ENCODE measurements at places on chromosomes 4 and X.

DNA sequence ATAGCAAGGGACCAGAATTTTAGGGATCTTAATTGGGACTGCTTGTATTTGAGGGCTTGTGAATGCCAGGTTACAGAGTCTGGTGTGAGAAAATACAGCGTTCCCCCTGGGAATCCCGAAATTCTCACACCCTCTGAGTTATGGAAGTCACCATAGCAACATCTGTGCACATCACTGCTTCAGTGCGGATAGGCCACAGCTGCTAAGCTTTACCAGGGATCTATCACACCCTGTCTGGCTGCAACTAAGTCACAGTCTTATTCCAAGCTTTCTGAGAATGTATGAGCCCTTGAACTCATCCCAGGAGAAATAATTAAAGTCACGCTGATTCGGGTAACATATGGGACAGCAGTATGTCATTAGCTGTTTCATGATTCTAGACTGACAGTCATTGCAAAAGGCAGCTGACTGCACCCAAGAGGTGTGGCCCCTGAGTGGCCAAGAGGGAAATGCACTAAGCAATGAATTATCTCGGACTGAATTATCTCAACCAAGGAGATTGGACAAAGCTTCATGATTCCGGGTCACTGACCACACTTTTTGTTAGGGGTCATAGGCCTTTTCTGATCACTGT lies 46.7 kb upstream of the BTC start:
- DNase-seq: no peak

- no peak for DNase-seq
Measured at GRCh38 chrX:139581068-139581467, 50.5 kb downstream of the F9 start.

DNA sequence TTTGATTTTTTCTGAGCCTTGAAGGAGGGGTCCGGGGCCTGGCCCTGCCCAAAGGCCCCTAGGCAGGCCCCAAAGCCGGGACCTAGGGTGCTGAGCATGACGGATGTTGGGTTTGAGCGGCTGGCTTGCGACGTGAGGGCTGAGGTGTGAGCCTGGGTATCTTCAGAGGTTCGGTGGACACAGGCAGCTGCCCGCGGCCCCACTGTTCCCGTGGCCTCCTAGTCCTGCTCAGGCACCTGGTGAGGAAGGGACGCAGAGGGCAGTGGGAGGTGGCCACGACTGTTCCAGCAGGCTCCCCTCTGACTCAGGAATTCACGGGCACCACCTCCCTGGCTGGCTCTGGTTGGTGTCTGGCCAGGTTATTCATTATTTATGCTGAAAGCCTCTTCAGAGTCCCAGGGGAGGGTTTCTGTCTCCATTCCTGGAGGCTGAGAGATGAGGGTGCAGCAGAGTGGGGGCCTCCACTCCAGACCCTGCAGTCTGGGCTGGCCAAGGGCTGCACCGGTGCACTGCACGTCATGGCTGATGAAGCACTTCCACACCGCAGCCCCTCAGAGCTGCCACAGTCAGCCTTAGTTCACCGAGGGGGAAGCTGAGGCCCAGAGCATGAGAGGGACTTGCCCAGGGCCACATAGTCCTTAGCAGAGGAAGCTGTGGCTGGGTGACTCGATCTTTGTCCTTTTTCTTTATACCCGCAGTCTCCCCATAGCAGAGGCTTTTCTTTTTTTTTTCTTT lies 2.2 kb downstream of the MSANTD1 start:
- DNase-seq: no peak

GRCh38 chrX:7801711-7802110 lies 41.3 kb upstream of the VCX start:
- no peak for DNase-seq

- DNase-seq: no peak
Measured at GRCh38 chr4:87188932-87189331, 31.5 kb downstream of the KLHL8 start.

DNA sequence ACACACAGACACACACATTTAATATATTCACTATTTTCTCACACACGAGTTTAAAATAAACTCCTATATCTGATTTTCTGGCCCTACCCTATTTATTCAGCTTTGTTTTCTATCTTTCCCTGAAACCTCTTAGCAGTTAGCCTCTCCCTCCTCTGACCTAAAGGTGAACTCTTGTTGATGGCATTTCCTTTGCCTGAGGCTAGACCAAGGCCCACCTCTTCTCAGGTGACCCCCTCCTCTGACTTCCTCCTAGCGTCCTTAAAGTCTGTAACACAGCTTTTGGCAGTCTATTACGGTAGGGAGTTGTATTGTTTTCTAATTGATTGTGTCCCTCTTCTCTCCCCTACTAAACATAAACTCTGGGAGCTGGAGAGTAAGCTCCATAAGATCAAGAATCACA lies 1.7 kb upstream of the SRPX2 start:
- no peak for DNase-seq

GRCh38 chr4:19438233-19438632 lies 813.5 kb upstream of the SLIT2 start:
- DNase-seq: no peak

- no peak for DNase-seq
Measured at GRCh38 chr4:44679060-44679459, 840 bp downstream of the GUF1 start.

DNA sequence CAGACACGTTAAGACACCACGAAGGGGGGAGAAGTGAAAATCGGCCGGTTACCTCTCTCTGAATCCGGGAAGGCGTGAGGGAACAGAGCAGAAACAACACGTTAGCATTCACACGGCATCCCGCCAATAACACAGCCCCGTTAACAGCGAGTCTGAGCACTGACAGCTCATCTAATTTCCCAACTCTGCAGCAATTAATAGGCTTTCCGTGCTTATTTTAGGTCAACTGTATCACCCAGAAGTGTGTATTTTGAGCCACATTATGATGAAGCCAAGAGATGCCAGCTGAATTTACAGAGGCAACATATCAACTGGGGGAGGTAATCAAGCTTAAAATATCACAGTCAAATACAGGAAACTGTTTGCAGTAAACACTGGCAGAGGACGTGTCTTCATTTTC lies 92.6 kb downstream of the NSUN7 start:
- no peak for DNase-seq

DNA sequence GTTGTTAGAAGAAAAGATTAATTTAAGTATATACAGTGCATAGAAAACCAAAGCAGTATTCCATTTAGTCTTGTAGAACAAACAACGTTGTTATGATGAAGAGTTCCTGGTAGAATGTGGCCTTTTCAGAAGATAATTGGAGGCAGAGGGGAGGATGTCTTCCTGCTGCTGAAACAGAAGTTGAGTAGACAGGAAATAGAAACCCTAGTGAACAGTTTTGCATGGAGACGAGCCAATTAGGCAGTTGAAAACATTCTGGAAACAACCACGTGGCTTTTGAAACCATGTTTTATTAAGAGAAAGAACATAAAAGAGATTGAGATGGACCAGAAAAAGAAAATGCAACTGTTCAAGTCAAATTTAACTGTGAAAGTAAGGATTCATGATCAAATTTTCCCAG lies 325.2 kb downstream of the CAMK2D start:
- DNase-seq: no peak

DNA sequence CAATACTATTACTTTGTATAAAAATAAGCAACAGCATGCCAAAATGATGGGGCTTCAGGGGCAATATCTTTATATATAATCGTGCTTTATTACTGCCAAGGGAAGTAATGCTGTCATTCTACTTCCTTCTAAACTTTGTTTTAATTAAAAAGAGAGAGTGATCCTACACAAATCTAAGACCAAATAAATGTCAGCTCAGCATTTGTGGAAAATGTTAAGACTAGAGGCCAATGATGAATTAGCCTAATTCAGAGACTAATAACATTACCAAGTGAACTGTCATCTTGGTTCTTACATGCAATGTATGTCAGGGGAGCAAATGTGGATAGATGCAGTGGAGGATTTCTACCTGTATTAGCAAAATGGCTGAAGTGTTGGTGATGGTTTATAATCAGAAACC lies 166.4 kb upstream of the PTCHD1 start:
- no peak for DNase-seq

DNA sequence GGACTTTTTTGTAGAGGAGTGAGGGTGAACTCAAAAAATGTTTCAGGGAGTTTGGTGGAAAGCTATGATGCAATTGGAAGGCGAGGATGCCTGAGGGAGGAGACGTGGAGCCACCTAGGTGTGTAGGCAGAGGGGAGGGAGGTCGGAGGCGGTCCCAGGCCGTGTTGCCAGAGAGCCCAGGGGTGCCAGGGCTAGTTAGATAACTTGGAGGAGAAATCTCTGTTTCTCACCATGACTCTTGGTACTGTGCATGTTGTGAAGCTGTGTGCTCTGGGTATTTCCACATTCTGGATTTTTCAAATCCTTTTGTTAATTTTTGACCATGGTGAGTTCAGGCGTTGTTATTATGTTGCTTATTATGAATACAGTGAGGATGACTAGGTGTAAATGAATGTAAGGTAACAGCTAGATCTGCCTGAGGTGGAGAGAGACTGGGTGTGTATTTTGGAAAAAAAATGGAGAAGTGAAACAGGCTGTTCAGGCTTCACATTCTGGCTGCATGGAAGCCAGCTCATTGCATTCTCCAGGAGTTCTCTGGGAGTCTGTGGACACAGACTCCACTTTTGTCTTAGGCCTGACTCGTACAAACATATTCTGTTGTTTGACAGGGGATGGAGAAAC lies 4.5 kb downstream of the RAB9A start:
- no peak for DNase-seq

GRCh38 chr4:18531731-18532130 lies 510.2 kb upstream of the LCORL start:
- no peak for DNase-seq

- DNase-seq: no peak
Measured at GRCh38 chr4:114768501-114768900, 169.9 kb downstream of the UGT8 start.

GRCh38 chr4:153023692-153024394 lies 87.7 kb downstream of the FHDC1 start:
- DNase-seq: no peak

DNA sequence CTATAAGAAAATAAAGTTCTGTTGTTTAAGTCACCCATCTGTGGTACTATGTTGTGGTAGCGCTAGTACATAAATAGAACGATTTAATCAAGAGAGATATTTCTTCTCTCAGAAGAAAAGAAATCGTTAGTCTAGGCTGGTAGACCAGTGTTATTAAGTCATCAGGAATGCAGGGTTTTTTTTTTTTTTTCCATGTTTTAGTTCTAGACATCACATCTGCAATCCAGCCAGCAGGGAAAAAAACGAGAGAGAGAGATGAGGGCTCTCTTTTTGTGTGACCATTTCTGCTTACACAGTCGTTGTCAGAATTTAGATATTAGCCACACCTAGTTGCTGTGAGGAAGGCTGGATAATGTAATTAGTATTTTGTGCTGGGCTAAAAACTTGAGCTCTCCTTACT lies 417.4 kb downstream of the TMA16 start:
- DNase-seq: no peak

DNA sequence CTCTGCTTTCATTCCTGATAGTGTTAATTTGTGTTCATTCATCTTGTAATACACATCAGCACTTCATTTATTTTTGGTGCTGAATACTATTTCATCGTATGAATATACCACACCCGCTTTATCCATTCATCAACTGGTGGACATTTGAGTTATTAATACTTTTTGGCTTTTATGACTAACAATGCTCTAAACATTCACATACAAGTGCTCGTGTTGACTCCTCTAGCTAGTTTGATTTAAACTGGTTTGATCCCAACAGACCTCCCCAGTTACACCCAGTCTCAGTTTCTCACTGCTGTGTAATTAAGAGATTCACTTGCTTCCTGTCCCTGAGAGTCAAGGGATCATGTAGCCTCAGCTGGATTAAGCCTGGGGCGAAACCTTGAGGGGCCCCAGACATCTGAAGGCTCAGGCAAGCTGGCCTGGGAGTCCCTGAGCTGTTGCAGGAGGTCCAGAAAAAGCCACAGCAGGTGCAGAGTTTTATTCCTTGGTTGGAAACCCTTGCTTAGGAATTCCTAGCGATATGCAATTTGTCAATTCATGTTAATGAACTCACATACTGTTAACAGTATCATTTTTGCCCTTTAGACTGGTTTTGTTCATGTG lies 52.8 kb upstream of the CLDN24 start:
- no peak for DNase-seq

DNA sequence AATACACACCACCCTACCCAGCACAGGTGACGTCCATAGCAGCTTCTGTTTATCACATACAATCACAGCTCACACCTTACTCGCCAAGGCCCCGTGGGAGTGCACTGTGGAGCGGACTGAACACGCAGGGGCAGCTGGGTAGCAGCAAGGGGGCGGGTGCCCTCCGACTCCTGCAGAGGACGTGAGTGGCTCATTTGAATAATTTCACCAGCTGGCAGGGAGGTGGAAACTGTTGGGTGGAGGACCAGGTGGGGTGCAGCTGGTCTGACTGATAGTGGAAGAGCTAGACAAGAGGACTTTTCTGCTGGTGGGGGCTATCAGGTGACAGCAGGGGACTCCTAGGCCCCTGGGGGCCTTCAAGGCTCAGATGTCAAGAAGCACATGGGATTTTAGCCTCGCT lies 16.3 kb downstream of the MAN2B2 start:
- no peak for DNase-seq

- no peak for DNase-seq
Measured at GRCh38 chrX:85903692-85904471, 143.5 kb downstream of the CHM start.

DNA sequence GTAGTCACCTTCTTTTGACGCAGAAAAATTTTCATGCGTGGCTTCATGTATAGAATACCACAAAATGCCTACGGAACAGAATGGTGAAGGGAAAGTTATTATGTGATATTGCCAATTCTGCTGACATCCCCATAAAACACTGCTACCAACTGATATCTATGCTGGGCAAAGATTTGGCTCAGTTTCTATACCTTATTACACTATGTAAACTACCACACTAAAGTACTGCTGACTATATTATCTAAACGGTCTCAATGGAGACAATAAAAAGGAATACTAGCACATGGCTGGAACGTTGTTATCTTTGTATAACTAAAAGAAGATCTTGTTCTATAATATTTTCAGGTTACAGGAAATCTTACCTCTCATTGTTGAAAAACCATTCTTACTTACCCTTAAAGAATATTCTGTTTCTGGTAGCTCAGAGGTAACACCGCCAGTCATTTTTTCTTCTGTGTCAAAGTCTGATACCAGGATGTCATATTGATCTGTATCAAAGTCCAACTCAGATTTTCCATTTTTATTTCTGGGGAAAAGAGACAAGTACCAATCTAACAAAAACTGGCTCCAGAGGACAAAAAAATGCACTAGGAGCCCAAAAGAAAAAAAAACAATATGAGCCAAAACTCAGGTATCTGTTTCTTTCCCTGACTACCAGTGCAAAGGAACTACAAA lies 18.9 kb downstream of the MORC4 start:
- DNase-seq: no peak

- no peak for DNase-seq
Measured at GRCh38 chr4:122045533-122045932, 93.7 kb upstream of the TRPC3 start.

- no peak for DNase-seq
Measured at GRCh38 chr4:166673911-166674310, 560.4 kb downstream of the SPOCK3 start.

- no peak for DNase-seq
Measured at GRCh38 chr4:2340272-2341061, 78.0 kb downstream of the ZFYVE28 start.

GRCh38 chr4:52883707-52884669 lies 21.9 kb downstream of the RASL11B start:
- DNase-seq: no peak

GRCh38 chr4:158496030-158496741 lies 25.5 kb upstream of the RXFP1 start:
- peak; percentile 32 for DNase-seq

Measured in neural crest cell (in vitro differentiated cells).